COLO829 (cell line): ENCODE measurements at places on chromosomes 5 and 9.
A peak's percentile ranks its signal among the peaks of the same experiment; 100 is the strongest.

- no peak for DNase-seq
These were observed 100.4 kb downstream of the FGF1 start for GRCh38 chr5:142585451-142585850.

DNA sequence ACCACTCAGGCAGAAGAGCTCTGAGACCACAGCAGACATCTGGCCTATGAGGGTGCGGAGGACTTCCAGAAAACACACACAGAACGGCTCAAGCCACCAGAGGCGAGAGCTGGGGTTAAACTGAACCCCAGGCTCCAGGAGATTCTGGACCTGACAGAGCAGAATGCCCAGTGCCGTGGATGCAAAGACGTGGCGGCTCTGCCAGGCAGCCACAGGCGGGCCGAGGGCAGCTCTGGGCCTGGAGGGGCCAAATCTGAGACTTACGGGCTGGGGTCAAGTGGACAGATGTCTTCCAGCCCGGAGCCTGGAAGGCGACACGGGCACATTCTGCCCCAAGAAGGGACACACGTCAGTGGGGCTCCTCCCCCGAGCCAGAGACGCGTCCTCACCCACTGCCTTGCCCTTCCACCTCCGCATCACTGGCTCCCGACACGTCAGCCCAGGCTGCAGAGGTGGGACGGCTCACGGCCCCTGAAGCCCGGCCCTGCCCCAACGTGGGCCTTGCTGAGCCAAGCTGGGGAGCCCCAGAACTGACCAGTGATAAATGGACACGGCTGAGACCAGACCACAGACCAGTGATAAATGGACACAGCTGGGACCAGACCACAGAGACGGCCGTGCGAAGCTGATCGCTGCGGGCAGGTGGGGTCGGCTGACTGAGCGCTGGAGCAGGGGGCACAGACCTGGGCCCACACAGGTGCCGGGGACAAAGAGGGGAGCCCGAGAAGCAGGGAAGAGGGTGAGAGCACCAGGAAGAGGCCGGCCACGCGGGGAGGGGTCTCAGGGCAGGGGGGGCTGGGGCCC, 40.9 kb upstream of the NSMF start:
- DNase-seq: no peak

GRCh38 chr9:9091387-9091786, 1291.8 kb upstream of the DMAC1 start:
- no peak for DNase-seq

DNA sequence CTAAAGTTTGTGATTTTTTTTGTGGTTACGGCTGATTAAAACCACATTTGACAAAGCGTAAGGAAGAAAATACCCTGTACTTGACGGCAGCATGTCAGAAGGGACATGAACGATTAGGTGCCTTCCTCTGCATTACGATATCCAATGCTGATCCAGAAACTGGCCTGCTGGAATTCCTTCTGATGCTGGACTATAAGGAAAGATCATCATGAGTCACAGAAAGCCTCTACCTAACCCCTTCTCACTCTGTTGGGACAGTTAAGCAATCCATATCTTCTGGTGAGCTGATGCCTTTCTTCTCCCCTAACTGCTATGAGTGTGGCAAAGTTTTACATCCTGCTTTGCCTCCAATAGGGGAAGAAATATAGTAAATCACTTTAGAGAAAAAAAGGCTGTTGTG, 78.4 kb upstream of the PAPPA start:
- DNase-seq: no peak

GRCh38 chr5:142685418-142686209, at the start of gene FGF1:
Gene FGF1 (minus strand): TSS chr5:142686090. CDS start chr5:142614127, 71,963 bp downstream.
- DNase-seq: no peak

- DNase-seq: no peak
These were observed at the start of gene ANKRD55 for GRCh38 chr5:56233230-56233629. Gene ANKRD55 (minus strand): TSS chr5:56233330. CDS start chr5:56232913, 417 bp downstream.

GRCh38 chr9:35108946-35109575, 6.1 kb upstream of the STOML2 start:
- DNase-seq: no peak

GRCh38 chr5:97501965-97502305, 318.9 kb upstream of the RIOK2 start:
- DNase-seq: no peak

- no peak for DNase-seq
These were observed 27.8 kb downstream of the PCDHGC5 start for GRCh38 chr5:141516672-141517025.

DNA sequence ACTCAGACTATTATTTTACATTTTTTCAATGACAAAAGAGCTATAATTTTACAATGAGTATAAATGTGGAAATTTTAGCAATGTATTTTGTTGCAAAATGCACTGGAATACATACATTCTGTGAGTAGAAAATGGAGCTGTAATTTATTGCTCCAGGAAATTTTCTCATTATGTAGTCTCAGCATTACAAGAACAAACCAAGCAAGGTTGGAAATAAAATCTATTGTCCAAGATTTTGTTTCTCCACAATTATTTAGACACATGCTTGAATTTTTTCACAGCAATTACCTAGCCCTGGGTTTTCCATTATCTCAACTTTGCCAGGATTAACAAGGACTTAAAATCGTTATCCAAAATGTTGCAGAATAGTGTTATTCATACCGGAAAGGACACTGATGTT, 820.1 kb downstream of the CDH12 start:
- DNase-seq: no peak

DNA sequence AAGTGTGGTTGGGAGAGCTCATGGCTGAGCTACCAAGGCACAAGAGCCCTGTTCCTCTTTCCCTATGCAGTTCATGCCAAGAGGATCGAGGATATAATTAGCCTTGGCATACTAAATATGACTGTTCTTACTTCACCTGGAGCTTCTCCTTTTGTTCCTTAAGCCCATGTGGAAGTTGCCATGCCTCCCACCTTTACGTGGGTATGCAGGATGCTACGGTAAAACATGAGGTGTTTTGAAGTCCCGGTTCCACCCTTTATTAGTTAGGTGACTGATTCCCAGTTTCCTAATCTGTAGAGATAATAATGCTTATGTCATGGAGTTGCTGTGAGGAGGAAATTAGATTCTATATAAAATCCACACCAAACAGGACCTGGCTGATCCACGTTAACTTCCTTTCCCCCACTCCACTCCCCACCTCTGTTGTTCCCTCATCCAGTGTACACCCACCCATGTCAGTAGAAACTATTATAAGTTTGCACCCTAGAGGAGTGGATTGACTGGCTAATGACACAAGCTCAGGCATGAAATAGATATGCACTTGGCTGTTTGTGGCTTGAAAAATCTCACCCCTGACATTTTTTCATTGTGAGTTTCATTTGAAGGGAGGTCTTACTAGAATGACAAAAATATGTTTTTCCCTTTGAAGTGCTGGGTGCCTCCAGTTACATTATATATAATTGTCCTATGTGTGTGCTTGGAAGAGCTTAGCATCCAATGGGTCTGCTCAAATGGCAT, 36.8 kb upstream of the SHOC1 start:
- no peak for DNase-seq

GRCh38 chr9:131190191-131190590, 64.8 kb downstream of the NUP214 start:
- no peak for DNase-seq

- no peak for DNase-seq
These were observed 44.1 kb downstream of the DPYSL3 start for GRCh38 chr5:147465747-147466146.

DNA sequence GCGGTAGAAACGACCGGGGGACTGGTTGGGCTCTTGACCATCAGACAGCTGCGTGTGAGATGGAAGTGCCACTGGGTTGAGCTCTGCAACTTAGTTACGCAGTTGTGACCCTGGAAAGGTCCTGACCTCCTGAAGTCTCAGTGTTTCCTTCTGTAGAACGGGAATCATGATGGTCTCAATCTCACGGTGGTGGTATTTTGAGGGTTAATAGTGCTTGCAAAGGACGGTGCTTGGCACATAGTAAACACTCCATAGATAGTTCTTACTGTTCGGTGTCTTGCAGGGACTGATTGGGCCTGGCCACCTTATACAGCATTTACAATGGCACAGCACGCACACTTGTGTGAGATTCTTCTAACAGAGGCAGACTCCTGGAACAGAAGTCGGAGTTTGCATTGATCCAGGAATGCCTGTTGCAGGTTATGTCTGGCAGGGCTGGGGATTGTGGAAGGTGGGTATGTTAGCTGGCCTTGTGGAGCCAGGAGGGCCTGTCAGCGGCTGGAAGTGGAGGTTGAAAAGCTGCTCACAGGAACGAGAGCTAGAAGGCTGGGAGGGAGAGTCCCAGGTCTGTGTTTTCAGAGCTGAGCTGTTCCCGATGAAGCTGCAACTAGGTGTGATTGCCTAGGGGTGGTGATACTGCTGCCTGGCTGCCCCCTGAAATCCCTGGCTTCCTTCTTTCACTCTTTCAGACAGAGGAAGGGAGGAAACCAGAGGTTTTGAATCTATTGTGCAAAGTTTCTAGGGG, 962 bp upstream of the TXN start:
- no peak for DNase-seq

- DNase-seq: peak; percentile 35
These were observed 237.5 kb downstream of the CHSY3 start for GRCh38 chr5:130141659-130142320.

DNA sequence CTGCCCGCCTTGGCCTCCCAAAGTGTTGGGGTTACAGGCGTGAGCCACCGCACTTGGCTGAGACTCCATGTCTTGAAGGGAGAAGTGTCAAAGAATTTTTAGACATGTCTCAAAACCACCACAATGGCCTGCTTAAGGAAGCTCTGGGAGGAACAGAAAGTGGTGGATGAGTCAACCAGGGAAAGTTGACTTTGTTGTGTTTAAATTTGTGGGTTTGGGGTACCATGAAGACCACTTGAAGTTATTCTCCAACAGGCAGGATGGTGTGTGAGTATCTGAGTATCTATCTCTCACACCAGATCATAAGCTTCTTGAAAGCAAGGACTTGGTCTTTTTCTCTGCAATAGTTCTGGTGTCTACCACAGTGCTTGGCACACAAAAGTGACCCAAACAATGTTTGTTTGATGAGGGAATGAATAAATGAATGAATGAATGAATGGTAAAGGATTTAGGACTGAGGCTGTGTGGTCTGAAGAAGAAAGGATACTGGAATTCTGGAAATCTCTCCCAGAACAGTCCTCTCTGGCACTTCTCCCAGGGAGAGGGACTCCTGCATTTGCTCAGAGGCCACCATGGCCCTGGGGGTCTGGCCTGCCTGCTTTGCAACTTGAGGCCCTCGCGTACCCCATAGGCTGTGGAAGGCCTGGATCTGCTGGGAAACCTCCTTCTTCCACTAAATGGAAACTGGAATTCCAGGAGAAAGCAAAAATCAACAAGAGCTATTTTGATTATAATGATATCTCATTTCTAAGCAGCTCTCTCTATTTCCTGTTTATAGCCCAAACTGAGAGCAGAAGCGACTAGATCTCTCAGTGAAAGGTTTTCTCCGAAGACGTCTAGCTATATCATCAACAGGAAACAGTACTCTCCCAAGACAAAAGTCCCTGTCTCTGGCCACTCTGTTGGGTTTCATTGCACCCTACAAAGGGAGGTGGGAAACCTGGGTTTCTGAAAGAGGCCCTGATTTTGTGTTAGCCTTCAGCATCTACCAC, 187.9 kb downstream of the PALM2AKAP2 start:
- DNase-seq: no peak

- DNase-seq: no peak
These were observed 7.3 kb upstream of the SLC25A48 start for GRCh38 chr5:135826994-135827671.

DNA sequence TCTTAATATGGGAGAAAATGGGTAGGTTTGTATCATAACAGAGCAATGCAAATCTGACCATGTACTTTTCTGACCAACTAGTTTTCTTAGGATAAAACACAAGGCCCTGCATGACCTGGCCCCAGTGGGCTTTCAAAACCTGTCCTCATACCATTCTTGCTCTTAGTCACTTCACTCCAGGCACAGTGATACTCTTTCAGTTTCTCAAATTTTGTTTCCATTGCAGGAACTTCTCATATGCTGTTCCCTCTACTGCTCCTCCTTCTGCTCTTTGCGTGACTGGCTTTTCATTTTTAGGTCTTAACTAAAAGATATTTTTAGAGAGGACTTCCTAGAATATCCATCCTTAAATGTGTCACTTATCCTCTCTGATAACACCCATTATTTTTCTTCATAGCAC, 112.4 kb downstream of the INIP start:
- no peak for DNase-seq

- no peak for DNase-seq
These were observed 150.4 kb downstream of the FSTL4 start for GRCh38 chr5:133461796-133462516.

DNA sequence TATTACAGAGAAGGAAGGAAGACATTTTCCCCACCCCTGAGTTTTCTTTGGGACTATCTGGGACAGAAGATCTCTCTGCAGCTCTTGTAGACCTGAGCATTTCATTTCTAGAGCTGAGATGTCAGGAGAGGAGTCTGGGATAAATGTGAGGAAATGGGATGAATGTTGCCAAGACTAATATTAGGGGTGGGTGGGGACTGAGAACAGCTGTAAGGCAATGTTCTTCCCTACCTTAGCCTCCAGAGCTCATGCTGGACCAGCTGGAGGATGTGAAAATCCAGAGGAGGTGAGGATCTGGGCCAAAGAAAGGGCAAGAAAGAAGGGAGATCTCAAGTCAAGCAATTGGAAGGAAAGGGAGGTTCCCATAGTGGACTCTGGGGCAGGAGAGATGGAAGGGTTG, 23.1 kb upstream of the FOXD1 start:
- no peak for DNase-seq

- DNase-seq: no peak
These were observed 75.5 kb upstream of the CDK20 start for GRCh38 chr9:88049677-88050307.

DNA sequence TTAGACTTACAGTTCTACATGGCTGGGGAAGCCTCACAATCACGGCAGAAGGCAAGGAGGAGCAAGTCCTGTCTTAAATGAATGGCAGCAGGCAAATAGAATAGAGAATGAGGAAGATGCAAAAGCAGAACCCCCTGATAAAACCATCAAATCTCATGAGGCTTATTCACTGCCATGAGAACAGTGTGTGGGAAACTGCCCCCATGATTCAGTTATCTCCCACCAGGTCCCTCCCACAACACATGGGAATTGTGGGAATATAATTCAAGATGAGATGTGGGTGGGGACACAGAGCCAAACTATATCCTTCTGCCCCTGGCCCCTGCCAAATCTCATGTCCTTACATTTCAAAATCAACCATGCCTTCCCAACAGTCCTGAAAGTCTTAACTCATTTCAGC, 367.1 kb downstream of the MED10 start:
- no peak for DNase-seq

DNA sequence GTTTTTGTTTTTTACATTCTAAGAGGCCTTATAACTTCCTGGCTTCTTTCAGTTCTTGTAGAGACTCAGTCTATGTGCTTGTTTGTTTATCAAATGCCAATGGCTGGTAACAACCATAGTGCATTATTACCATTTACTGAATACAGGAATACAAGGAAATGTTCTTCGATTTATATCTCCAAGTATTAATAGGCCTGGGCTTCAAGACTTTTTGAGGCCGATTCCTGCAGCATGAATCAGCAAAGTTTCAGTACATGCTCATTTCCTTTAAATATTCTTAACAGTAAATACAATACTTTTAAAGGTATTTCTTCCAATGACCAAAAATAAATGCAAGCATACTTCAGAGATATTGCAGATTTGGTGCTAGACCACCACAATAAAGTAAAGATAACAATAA, 535.3 kb downstream of the EFNA5 start:
- no peak for DNase-seq

- no peak for DNase-seq
These were observed 8.6 kb upstream of the FIBCD1 start for GRCh38 chr9:130947618-130948140.

GRCh38 chr9:93043122-93043521, 15.4 kb upstream of the SUSD3 start:
- no peak for DNase-seq
